Caco-2 (cell line): ENCODE measurements at places on chromosomes 5 and 9.

- DNase-seq = no peak
Observed at GRCh38 chr9:24961762-24962161, 416.1 kb upstream of the IZUMO3 start.

- DNase-seq = no peak
Observed at GRCh38 chr9:32705059-32705458, 69.6 kb upstream of the TAF1L start.

DNA sequence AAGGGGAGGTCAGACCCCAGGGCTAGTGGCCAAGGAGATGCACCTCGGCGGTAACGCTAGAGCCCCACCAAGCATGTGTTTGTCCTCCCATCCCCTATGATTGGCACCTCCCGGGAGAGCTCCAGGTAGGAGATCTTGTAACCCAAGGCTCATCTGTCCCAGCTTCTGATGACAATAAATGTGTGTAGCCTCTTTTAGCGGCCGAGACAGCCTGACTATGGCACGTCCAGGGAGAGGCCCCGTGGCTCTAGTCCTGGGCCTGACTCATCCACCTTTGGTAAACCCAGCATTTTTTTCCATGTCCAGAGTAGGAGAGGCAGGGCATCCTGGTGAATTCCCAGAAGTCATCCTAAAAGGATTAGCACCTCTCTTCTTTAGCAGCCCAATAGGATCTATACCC, 39.2 kb downstream of the IRF1 start:
- no peak for DNase-seq

DNA sequence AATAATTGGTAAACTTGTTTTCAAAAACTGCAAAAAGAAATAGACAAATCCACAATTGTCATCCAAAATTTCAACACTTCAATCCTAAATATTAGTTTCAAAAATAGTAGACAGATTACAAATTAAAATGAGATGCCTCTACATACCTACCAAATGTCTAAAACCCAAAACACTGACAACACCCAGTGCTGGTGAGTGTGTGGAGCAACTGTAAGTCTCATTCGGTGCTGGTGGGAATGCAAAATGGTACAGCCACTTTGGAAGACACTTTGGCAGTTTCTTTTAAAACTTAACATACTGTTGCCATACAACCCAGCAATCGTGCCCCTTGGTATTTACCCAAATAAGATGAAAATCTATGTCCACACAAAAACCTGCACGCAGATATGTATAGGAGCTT, 6.7 kb downstream of the ECM2 start:
- DNase-seq = no peak

DNA sequence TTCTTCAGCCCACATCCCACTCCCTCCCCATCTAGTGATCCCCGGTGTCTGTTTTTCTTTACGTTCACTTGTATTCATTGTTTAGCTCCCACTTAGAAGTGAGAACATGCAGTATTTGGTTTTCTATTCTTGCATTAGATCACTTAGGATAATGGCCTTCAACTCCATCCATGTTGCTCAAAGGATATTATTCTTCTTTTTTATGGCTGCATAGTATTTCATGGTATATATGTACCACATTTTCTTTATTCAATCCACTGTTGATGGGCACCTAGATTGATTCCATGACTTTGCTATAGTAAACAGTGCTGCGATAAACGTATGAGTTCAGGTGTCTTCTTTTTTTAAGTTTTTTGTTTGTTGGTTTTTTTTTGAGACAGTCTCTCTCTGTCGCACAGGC, 29.1 kb upstream of the CCNB1 start:
- no peak for DNase-seq

DNA sequence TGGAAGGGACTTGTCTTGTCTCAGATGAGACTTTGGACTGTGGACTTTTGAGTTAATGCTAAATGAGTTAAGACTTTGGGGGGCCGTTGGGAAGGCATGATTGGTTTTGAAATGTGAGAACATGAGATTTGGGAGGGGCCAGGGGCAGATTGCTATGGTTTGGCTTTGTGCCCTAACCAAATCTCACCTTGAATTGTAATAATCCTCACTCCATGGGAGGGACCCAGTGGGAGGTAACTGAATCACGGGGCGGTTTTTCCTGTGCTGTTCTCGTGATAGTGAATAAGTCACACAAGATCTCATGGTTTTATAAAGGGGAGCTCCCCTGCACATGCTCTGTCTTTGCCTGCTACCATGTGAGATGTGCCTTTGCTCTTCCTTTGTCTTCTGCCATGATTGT, 72.1 kb downstream of the RAI14 start:
- DNase-seq = no peak

GRCh38 chr9:113564498-113565237, 101.1 kb downstream of the RGS3 start:
- no peak for DNase-seq

- DNase-seq = no peak
Observed at GRCh38 chr5:95511606-95512005, 43.2 kb downstream of the SKIC3 start.

DNA sequence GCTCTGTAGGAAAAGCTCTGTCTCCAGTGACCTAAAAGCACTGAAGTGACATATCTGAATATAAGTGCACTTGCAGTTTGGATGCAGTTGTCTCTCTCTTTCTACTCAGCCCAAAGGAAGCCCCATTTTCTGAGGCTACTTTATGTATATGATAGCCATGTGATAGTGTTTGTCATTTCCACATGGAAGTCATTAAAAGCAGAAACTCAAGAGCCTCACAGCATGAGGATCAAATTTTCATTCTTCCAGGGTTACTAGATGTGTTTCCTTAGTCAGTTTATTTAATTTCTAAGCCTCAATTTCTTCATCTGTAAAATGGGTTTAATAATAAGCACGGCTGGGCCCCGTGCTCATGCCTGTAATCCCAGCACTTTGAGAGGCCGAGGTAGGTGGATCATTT, 36.7 kb downstream of the RNF44 start:
- DNase-seq = no peak

DNA sequence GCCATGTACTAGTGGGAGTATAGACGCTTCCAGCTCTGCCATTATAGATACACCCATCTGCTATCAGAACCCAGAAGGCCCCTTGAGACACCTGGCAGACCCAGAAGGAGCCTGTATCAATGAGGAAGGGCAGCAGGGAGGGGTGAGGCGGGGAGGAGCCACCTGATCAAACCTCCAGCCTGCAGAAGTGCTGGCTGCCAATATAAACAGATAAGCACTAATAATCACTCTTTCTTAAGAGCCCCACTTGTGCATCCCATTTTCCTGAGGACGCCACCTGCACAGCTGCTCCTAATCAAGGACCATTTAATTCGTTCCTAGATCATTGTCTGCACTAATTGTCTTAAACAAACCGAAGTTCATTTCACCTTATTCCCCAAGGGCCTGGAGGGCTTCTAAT, 75.0 kb upstream of the NEK6 start:
- DNase-seq = no peak

- no peak for DNase-seq
Observed at GRCh38 chr5:109907731-109908130, 218.0 kb downstream of the MAN2A1 start.

DNA sequence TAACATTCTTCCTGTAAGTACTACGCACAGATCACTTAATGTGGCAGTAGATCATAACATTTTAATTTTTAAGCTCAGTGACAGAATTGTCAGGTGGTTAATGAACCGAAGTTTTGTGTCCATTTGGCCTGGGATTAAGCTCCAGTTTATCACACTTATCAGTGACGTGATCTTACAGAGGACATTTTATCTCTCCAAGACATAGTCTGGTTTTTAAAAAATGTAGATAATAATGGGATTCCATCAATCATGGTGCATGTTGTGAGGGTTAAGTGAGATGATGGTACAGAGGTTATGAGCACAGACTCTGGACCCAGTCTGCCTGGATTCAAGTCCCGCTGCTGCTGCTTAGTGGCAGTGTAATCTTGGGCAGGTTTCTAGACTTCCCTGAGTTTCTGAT, 66.0 kb upstream of the ZFAND5 start:
- DNase-seq = no peak

- DNase-seq = no peak
Observed at GRCh38 chr5:108720391-108720790, 27.3 kb upstream of the FER start.

- no peak for DNase-seq
Observed at GRCh38 chr9:104386425-104387069, 117.5 kb upstream of the OR13F1 start.

DNA sequence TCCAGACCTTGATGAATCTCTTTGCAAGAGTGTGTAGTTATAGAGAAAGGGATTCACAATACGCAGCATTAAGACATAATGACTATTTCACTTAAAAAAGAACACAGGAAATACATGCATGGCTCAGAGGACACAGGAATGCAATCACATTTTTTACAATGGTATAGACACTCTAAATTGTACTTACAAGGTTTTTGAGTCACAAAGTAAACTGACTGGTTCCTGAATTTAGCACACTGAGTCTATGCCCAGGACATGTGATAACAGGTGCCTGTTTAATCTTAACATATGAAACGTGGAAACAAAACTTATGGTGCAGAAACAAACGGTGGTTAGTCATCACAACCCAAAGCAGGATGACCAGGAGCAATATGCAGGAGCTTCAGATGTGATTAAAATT, 6.7 kb downstream of the EPB41L4A start:
- no peak for DNase-seq

DNA sequence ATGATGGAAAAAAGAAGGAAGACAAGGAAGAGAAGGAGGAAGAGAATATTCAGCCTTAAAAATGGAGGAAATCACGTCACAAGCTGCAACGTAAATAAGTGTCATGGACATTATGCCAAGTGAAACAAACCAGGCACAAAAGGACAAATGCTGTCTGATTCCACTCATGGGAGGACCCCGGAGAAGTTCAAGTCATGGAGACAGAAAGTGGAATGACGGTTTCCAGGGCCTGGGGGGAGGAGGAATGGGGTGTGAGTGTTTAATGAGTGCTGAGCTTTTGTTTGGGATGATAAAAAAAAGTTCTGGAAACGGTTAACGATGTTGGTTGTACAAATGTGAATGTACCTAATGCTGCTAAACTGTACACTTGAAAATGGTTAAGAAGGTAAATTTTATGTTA, 439.5 kb downstream of the GADD45G start:
- DNase-seq = no peak

GRCh38 chr9:1531424-1531823, 481.3 kb downstream of the DMRT2 start:
- DNase-seq = no peak

GRCh38 chr5:156922207-156922792, 40.7 kb downstream of the TIMD4 start:
- DNase-seq = no peak

DNA sequence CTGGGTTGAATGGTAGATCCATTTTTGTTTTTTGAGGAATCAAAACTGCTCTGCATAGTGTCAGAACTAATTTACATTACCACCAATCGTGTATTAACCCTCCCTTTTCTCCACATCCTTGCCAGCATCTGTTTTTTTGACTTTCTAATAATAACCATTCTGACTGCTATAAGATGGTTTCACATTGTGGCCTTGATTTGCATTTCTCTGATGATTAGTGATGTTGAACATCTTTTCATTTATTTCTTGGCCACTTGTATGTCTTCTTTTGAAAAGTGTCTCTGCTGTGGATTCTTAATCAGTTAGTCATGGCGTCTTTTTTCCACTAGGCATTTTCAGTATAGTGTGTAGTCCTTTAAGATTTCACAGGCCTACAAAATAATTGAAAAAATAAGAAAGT, 2144.3 kb upstream of the C9orf72 start:
- DNase-seq = no peak

GRCh38 chr5:35171078-35171477, 59.2 kb downstream of the PRLR start:
- no peak for DNase-seq

- DNase-seq = no peak
Observed at GRCh38 chr9:114202396-114202795, 47.1 kb downstream of the COL27A1 start.
